H7 (cell line): ENCODE measurements at places on chromosomes 6 and 20.

DNA sequence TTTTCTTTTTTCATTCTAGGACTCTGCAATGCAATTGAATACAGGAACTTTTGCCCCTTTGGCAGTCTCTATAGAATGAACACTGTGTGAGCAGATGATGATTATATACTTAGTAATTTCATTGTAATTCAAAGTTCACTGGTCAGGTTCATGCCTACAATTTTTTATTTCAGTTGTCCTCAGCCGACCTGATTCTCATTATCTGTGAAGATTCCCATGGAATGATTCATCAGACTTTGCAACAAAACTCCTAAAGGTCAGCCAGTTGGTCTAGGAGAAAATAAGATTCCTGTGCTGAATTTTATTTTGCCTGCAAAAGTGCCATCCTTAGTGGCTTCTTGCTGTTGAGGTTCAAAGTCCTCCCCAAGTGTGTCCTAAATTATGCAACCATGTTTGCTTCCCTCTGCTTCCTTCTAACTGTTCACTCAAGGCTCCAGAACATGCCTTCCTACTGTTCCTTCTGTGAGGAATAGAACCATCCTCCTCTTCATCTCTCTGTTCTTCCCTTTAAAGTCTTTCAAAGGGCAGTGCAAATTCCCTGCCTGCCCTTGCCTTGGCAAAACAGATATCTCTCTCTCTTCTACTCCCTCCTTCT, 194.2 kb upstream of the CNR1 start:
- DNase-seq: no peak

- no peak for DNase-seq
Measured at GRCh38 chr6:39688494-39688893, 36.7 kb downstream of the KIF6 start.

GRCh38 chr6:156676721-156677120, 100.5 kb upstream of the ARID1B start:
- no peak for DNase-seq

DNA sequence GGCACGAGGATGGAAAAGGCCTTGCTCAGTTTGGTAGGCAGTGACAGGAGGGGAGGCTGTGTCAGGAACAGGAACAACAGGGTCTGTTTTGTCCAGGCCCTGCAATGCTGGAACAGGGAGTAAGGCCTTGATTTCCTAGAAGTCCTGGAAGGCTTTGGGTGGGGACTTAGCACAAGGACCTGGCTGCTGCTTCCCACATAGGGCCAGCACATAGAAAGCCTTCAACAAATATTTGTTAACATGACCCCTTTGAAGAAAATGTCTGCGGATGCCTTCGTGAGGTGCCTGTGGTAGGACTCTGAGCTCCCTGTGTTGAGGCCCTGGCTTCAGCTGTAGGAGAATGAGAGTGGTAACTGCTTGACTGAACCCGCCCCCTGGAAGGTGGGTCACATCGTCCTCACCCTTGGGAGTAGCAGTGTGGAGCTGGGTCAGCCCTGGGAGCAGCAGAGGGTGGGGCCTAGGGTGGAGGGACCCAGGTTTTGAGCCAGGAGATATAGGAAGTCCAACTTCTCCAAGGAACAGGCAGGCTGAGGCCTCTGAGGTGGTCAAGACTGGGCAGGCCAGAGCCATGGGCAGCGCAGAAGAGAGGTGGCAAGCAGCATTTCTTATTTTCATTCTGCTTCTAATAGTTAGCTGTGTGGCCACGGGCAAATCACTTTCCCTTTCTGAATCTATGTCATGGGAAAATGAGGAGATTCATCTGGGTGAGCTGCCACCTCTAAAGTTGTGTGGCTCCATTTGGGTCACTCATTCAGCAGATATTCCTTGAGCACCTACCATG, 50.0 kb downstream of the CNBD2 start:
- DNase-seq: no peak

- no peak for DNase-seq
Measured at GRCh38 chr6:154487367-154488247, 22.9 kb downstream of the CNKSR3 start.

GRCh38 chr20:63567136-63567385, 7.0 kb downstream of the HELZ2 start:
- no peak for DNase-seq

- DNase-seq: no peak
Measured at GRCh38 chr6:108798670-108799353, 49.4 kb upstream of the ARMC2 start.

- DNase-seq: no peak
Measured at GRCh38 chr6:17808609-17809008, 101.9 kb upstream of the NUP153 start.

DNA sequence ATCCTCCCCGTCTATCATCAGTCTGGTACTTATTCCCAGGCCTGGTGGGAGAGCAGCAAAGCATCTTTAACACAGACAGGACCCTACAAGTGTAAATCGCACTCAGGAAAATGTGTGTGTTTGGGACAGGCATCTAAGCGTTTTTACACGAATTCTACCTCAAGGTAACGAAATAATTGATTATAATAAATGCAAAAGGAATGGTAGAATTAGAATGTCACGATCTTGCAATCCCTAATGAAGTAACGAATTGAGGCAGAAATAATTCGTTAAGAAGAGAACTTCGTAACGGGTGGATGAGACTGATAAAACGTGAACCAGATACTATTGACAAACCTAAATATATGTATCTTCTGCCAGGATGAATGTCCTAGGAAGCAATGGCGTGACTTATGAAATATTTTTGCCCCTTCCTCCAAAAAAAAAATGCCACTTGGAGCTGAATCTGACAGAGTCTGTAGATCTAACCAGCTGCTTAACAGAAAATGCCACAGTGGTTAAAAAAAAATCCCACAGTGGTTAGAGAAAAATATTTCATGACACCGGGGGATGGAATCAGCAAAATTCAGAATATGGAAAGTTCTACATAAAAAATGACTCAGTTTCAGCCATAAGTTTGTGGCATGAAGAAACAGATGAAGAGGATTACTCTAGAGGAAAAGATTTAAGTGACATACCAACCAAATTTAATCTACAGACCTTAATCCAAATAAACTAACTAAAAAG, 68.7 kb downstream of the F13A1 start:
- no peak for DNase-seq
